KG1 (cell line): ENCODE measurements at places on chromosomes 6 and 20.

- no peak for DNase-seq
Measured at GRCh38 chr6:37865504-37865903, 46.0 kb downstream of the ZFAND3 start.

- DNase-seq = no peak
Measured at GRCh38 chr20:22745194-22745500, 160.8 kb upstream of the FOXA2 start.

- peak; percentile 27 for DNase-seq
Measured at GRCh38 chr6:3748208-3749066, 3.1 kb downstream of the PXDC1 start.

- no peak for DNase-seq
Measured at GRCh38 chr20:53510262-53510661, 83.4 kb downstream of the ZNF217 start.

- DNase-seq = no peak
Measured at GRCh38 chr6:149046822-149047246, 270.7 kb upstream of the TAB2 start.

DNA sequence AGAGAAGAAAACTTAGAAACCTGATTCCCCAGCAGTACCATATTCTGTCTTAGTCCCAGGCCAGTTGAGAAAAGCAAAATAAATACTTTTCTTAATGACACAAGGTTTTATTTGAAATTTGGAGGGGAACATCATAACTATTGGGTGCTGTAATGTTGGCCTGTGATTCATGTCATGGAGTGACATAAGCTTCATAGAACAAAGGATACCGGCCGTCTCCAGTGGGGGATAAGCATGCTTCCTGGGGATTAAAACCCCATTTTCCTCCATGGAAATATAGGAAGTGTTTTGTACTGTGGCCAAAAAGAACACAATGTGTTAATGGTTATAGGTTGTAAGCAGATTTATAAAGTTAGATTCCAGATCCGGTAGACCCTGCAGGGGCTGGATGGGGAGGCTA lies 18.0 kb downstream of the MTHFD1L start:
- no peak for DNase-seq

GRCh38 chr6:163839296-163839695 lies 424.8 kb downstream of the QKI start:
- DNase-seq = no peak

DNA sequence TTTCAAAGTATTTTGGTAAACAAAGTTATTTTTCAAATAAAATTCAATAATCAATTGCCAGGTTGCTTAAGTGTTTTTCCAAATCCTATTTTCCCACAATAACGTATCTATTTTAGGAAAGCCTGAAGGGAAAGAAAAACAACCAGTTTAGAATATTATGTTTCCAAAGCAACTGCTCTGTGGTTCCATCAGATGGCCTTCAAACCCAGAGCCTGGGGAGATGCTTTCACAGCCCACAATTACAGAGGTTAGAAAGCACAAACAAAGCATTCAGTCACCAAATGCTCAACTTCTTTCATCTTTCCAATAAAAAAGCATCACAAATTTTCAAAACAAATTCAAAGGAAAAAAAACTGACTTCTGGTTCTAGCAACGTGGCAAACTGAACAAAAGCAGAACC lies 66.0 kb downstream of the ELOVL5 start:
- DNase-seq = no peak

DNA sequence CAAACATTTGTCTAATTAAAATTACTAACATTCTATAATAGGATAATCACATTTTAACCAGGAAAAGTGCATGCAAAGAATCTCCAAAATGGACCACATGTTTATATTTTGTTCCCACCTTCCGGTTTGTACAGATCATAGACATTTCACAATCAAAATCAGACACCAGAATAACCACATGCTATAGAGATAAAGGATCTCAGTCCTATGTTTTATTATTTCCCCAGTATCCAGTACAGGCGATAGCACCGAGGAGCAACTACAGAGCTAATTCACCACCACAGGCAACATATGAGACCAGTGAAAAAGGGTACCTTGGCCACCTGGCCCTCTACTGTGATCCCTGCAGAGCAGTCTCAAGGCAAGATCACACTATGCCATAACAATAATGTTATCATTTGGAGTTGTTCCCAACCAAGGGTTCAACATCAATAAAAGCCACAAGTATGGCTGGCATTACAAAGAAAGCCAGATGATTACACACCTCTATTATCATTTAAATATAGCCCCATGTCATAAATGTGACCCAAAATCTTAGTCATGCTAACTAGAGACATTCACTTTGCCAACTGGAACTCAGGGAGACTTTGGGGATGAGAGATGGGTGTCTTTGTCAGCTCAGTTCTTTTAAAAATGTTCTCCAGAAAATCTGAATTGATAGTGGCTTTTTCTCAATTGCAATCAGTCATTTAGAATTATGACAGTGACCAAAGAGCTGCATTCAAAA lies 46.7 kb downstream of the RALGAPA2 start:
- no peak for DNase-seq

DNA sequence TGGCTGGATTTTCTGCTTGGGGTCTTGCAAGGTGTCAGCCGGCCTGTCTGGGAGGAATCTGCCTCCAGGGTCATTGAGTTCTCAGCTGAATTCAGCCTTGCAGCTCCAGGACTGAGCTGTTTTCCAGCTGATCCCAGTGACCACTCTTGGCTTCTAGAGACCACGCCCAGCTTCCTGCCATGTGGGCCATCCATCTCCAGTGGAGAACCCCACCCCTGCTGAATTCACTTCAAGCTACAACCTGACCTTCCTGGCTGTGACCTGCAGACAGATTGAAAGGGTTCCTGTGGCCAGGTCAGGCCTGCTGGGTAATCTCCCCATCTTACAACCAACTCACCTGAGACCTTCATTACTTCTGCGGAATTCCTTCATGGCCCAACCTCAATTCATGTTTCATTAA lies 26.5 kb upstream of the SYNDIG1 start:
- no peak for DNase-seq

- DNase-seq = no peak
Measured at GRCh38 chr20:1507276-1507675, 16.1 kb upstream of the SIRPB2 start.

GRCh38 chr6:3001773-3002293 lies 2.1 kb downstream of the NQO2 start:
- DNase-seq = peak; percentile 39

DNA sequence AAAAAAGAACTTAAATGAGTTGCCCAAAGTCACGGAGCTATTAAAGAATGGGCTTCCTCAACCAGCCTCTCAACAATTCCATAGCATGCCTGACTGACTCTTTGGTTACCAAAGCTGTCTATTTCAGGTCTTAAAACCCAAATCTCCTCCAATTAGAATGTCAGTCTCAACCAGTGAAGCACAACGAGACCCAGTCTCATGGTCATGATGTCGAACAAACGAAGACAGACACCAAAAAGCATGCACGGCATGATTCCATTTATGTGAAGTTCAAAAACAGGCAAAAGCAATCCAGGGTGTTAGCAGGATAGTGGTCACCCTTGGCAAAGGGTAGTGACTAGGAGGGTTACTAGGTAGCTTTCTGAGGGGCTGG lies 16.3 kb upstream of the PTPN1 start:
- DNase-seq = no peak

GRCh38 chr6:3376893-3377535 lies 79.8 kb downstream of the SLC22A23 start:
- DNase-seq = no peak
